Stimulated activated CD4-positive, alpha-beta T cell treated with anti-CD3 and anti-CD28 coated beads, Interleukin-1b, Interleukin-23, amount 100 ng/mL, for 24 hours (primary cell): ENCODE measurements at places on chromosomes 4 and X.

DNA sequence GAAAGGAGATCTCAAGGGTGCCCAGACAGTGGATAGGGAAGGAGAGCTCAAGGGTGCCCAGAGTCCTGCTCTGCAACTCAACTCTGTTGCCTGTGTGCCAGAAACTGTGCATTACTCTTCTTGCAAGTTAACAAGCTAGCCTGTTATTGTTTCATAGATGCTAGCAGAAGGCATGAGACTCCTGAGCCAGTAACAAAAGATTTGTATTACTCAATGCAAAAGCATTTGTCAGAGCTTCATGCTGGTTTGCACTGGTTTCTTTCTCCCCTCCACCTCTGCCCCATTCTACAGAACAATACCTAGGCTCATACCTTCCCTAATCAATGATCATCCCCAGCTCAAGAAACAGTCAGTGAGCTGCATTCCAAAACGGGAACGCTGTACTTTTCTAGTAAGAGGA is 124.5 kb upstream of the NEIL3 start:
- DNase-seq: no peak

GRCh38 chrX:55163171-55163570 is 57.0 kb upstream of the PAGE5 start:
- DNase-seq: no peak

- DNase-seq: no peak
These were observed 75.9 kb upstream of the CPEB2 start for GRCh38 chr4:14926368-14926767.

- DNase-seq: no peak
These were observed 29.8 kb downstream of the PCDH18 start for GRCh38 chr4:137502339-137503129.

DNA sequence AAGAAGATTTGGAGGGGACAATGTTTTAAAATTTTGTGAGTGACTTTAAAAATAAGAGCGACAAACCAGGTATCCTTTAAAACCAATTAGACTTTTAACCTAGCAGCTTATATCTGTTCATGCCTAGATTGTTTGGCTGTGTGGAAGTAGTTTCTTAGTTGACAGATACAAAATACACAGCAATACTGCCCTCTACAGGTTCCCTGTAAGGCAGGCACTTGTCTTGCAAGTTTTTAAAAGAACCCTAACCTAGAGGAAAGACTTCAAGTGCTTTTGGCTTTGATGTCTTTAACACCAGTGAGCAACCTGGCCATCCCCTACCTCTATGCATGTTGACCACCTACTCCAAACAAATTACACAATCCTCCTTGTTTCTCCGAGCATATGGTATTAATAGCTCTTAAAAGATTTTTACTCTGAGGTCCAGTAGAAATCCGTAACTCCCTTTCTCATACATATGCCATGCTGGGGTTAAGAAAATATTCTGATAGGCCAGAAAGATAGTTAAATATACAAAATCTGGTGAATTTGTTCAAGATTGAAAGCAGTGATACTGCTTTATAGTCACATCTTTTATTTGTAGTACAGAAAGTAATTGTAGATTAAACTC is 273.0 kb downstream of the ARHGAP24 start:
- DNase-seq: no peak

DNA sequence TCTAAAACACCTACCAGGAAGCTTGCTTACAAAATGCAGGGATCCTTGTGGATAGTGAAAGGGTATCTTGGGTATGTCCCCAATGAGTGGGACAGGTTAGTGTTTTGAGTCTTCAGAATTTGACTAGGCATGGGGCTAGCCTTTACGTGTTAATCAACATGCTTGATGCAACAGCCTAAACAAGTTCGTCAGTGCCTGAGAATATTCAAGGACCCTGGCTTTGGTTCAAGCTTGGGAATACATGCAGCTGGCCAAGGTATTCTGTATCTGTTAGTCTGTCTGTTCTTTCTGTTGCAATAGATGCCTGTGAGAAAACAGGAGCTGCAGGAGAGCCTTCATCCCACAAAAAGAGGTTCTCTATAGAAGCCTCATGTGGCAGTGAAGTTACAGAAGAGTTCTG is 149.5 kb downstream of the CCNG2 start:
- DNase-seq: no peak

GRCh38 chrX:119004920-119005524 is 30.6 kb downstream of the LONRF3 start:
- peak; percentile 7 for DNase-seq

GRCh38 chr4:175509320-175509719 is 302.7 kb downstream of the GPM6A start:
- no peak for DNase-seq

- DNase-seq: no peak
These were observed 167.8 kb upstream of the PPP3CA start for GRCh38 chr4:101515099-101515498.

DNA sequence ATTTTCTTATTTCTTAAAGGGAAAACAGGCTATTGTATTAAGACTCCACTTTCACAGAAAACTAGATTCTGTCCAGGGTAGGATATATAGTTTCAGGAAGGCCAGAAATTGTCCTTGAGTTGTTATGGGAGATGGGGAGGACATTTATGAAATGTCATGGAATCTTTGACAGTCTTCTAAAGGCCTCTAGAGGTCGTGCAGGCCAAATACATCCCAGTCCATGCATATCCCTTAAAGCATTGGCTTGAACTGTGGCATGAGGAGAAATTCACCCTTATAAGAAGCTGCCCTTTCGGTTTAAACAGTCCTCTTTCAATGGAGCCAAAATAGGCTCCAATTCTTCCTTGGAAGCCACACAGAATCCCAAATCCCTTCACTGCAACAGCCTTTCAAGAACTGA is 183.6 kb upstream of the NOCT start:
- no peak for DNase-seq

- DNase-seq: no peak
These were observed 134.4 kb downstream of the RASL11B start for GRCh38 chr4:52996261-52997131.

DNA sequence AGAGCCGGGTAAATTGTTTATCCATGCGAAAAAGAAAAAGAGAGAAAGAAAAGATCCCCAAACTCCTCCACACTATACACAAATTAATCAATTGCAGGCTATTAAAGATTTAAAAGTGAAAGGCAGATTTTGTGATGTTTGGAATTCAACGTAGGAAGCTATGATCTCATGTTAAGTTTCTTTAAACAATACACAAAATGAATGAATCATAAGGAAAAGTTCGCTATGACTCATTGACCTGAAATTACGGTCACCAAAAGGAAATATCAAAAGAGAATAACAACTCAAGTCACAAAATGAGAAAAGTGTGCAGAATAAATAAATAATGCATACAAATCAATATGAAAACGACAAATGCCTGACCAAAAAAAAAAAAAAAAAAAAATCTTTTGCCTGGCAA is 28.6 kb downstream of the CLNK start:
- DNase-seq: no peak

DNA sequence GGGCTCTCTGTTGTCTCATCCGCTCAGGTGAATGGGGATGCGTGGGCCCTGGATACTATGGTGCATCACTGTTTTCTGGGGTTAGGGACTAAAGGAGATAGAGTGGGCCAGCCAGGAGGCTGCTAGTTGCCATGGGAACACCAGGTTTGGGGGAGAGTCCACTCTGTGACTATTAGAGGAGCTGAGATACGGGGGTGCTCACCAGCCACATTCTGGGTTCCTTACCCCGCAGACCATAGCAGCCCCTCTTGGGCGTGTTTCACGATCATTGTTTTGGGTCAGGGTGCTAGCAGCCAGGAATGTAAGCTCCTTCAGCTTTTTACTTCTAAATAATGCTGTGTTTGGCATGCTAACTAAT is 4.6 kb downstream of the EFNB1 start:
- DNase-seq: no peak

- DNase-seq: no peak
These were observed 286.4 kb upstream of the FAT1 start for GRCh38 chr4:187010052-187010451.

DNA sequence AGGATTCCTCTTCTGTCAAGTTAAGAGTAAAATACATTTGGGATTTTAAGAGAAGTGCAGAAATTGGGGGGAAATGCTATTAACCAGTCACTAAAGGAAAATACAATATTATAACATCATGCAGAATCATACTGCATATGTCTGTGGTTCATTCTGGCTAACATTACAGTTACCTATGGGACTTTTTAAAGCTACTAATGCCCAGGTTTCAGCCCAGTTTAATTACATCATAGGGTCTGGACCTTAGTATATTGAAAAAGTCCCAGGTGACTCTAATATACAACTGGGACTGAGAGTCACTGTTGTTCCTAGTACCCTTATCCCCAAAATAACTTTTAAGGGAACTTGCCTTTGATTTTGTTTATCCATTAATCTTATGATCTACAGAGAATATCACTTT is 10.0 kb downstream of the ABCE1 start:
- no peak for DNase-seq
